ACHN (cell line): ENCODE measurements at places on chromosomes 12 and 14.

DNA sequence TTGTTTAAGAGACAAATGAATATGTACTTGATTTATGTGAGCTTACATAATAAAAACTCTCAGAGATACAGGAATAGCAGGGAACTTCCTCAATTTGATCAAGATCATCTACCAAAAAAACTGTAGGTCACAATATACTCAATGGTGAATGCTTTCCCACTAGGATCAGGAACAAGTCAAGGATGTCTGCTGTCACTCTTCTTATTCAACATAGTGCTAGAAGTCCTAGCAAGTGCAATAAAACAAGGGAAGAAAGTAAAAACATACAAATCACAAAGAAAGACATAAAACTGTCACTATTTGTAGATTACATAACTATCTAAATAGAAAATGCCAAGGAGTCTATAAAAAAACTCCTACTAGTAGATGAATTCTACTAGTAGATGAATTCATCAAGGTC lies 41.9 kb upstream of the PAWR start:
- DNase-seq = no peak

- DNase-seq = no peak
Measured at GRCh38 chr12:48017496-48017895, 13.2 kb upstream of the COL2A1 start.

DNA sequence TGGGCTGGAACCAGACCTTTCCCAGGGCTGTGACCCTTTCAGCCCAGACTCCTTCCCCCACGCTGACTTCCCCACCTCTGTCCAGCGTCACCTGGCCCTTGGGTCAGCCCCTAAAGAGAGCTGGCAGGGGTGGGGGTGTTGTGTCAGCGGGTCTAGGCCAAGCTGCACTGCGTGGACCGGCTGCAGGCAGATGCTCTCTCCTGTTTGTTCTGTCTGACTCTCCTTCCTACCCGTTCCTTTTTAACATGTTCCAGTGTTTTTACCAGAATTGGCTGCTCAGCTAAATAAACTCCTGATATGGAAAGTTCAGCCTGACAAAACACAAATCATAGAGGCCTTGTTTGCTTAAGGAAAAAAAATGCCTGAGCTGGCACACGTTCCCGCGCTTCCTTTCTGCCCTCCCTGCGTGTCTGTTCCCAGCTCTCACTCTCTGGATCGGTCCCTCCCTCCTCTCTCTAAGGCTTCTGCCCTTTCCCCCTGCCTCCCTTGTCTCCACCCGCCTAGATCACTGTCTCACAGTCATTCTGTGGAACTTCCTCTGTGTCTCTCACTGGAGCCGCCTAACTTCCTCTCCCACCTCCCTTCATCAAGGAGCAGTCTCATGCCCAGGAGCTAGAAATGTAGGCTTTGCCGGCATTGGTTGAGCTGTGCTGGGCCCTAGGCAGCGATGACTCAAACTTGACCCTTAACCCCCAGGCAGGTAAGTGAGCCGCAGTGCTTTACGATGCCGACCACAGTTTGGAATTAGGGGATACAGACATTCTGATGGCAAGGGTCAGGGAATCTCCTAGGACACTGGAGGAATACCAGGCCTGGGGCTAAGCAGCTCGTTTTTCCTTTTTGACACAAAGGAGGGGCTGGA lies 15.5 kb upstream of the MLXIP start:
- DNase-seq = peak; percentile 74

DNA sequence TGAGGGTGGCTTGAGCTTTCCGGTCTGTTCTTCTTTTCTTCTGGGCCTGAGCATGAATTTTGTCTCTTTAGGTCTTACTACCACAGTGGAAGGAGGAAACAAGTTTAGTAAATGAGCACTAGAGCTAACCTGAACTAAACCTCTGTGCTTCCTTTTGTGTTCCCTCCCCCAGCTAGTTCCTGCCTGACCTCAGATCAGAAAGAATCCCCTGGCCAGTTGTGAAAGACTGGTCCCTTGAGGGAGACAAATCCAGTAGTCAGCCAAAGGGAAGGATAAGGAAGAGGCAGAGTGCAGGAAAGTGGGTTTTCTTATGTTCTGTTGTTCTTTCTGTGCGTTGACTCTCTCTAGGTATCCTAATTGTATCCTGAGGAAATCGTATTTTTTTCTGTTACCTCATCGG lies 17.5 kb downstream of the ZNF664 start:
- DNase-seq = no peak

- DNase-seq = no peak
Measured at GRCh38 chr14:93005135-93005813, 82.3 kb downstream of the CHGA start.

- peak; percentile 67 for DNase-seq
Measured at GRCh38 chr12:26195641-26196420, 458 bp downstream of the SSPN start.
